AG08395 (cell line): ENCODE measurements at places on chromosomes 5 and 9.

GRCh38 chr5:103452666-103453065, 109.9 kb downstream of the NUDT12 start:
- peak; percentile 55 for DNase-seq

- no peak for DNase-seq
These were observed 10.1 kb downstream of the PLIN2 start for GRCh38 chr9:19117039-19117716.

- DNase-seq, result no peak
These were observed 50.8 kb downstream of the GSN start for GRCh38 chr9:121318631-121319382.

- DNase-seq, result no peak
These were observed 21.9 kb downstream of the PTBP3 start for GRCh38 chr9:112311497-112311896.

DNA sequence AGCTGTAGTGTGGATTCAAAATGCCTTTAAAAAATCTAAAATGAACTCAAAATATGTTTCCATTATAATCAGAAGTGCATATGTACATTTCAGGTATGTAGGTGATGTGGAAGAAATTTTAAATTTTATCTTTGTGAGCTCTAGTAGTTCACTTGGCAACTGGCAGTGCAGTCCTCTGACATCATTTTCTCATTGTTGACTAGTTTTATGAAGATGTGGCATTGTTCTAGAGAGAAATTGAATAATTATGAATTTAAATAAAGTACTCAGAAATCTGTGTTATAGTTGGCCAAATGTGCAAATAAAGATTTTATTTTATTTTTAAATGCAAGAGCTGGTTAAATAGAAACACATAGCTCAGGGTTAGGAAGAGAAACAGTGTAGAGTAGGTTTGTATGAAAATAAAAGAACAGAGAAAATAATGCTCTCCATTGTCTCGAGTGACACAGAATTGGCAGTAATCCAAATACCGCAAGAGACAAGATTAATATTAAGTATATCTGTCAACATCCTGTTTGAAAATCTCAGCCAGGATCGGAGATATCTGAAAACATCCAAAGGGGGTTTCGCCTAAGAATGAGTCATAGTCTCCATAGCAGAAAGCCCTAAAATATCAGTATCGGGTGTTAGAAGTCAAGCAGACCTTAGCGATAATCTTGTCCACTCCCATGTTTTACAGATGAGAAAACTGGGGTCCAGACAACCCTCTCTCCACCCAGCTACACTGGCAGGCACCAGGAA, 189.4 kb downstream of the CCDC192 start:
- no peak for DNase-seq

DNA sequence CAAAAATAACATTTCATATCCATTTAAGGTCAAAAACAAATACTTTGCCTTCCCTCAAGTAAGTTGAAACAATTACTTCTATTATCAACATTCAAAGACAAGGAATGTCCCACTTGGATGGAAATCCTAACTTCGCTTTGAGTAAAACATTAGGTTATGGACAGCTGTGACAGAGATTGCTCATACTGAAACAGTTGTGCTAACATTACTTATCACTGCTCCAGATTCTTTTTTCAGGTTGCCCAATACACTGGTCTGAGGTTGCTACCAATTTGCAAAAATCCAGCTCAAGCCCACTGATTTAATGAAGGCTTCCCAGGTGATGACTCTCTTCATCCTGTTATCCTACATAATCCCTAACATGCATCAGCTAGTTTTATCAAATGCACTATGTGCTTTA, 98.3 kb downstream of the UBAP2 start:
- no peak for DNase-seq

DNA sequence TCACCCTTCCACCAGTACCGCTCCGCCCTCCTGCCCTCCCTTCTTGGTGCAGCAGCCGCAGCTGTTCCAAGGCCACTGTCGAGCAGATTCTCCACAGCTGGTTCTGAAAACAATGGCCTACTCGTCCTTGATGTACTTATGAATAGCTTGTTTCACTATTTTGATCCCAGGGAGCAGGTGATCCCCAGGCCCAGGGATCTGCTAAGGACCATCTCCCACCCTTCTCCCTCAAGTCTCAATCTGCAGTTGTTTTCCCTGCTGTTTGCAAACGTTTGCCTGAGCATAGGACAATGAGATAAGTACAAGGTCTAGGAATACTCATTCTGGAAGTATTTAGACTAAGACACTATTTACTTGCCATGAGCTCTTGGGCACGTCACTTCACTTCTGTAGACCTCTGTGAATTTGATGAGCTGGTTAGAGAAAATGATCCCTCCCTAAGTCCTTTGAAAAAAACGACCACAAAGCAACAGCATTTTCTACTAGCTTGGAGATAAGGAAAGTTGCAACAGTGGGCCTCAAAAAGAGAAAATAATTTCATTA, 1.8 kb downstream of the LURAP1L start:
- DNase-seq, result peak; percentile 18

- DNase-seq, result no peak
These were observed 1.2 kb downstream of the FBXO10 start for GRCh38 chr9:37575001-37575400.

GRCh38 chr5:52864884-52865283, 77.2 kb downstream of the ITGA1 start:
- DNase-seq, result no peak

DNA sequence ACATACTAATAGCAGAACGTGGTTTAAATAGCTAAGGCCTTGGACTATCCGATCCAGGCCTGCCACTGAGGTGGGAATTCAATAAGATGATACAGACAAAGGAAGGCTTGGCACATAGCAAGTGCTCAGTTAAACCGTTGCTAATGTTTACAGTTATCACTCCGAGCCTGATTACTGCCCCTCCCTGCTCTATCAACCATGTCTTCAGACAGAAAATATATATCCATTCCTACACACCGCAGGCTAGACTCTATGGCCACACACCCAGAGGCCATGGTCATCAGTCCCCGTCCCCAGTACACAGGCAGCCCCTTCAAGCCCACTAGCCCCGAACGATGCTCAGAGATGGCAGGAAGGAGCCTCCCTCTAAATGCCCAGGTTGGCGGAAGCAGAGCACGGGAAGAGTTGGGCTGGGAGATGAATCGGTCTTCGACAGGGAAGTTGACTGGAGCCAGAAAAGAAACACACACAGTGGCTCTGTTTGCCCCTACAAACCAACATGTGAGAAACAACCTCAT, 49.7 kb upstream of the STXBP1 start:
- DNase-seq, result no peak

- no peak for DNase-seq
These were observed 25.0 kb upstream of the CCNH start for GRCh38 chr5:87437724-87438123.

DNA sequence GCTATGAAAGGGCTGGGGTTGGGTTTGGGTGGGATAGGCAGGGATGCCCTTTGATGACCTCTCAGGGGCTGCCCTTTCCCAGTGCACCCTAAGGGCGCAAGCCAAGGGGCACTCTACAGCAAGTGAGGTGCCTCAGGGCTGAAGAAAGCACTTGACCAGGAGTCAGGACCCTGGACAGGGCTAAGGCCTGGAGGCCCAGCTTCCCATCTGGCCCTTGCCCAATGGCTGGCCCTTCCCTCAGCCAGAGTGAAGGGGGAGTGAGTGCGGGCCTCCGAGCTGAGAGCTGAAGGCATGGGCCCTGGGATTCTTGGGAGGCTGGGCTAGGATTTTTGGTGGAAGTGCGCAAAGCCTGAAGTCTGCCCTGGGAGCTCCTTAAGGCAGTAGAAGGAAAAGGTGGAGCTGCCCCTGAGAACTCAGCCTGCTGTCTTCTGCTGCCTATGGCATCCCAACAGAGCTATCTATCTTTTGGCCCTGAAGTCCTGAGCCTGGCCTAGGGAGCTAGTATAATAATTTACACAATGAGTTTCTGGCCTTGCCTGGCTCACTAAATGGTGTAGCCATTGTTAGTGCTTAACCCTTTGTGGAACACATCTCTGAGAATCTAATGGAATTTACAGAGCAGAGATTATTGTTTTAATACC, 16.4 kb downstream of the JADE2 start:
- DNase-seq, result peak; percentile 32

GRCh38 chr5:64570395-64570996, 64.7 kb downstream of the RGS7BP start:
- no peak for DNase-seq

DNA sequence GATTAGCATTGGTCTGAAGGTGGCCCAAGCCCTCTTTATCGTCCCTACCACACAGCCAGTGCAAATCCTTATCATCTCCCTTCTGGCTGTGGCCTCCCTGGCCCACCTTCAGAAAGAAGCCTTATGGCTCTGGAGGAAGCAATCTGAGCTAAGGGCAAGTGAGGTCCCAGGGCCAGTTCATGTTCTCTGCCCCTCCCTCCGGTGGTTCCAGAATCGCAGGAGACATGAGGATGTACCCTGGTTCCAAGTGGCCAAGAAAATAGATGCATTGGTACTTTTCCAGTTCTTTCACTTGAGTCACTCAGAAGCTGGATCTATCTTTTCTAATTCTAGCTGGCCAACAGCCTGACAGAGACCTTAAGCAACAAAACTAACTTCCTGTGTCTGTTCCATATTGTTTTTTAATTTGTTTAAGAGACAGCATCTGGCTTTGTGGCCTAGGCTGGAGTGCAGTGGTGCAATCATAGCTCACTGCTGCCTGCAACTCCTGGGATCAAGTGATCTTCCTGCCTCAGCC, 60.7 kb downstream of the LHFPL2 start:
- DNase-seq, result no peak

DNA sequence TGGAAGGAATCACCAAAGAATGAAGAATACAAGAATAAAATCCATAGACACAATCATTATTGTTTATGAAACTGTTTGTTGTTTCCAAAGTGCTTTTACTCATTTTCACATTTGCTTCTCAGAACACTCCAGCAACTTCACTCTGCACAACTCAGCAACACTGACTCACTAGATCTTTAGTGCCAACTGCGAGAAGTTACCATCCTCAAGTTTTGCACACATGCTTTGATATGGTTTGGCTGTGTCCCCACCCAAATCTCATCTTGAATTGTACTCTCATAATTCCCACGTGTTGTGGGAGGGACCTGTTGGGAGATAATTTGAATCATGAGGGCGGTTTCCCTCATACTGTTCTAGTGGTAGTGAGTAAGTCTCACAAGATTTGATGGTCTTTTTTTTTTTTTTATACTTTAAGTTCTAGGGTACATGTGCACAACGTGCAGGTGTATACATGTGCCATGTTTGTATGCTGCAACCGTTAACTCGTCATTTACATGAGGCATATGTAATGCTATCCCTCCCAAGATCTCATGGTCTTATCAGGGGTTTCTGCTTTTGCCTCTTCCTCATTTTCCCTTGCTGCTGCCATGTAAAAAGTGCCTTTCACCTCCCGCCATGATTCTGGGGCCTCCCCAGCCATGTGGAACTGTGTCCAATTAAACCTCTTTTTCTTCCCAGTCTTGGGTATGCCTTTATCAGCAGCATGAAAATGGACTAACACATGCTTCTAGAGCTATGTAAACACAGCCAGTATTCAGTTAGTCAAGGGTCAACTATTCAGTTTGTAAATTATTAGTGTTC, 36.9 kb downstream of the CLINT1 start:
- no peak for DNase-seq

DNA sequence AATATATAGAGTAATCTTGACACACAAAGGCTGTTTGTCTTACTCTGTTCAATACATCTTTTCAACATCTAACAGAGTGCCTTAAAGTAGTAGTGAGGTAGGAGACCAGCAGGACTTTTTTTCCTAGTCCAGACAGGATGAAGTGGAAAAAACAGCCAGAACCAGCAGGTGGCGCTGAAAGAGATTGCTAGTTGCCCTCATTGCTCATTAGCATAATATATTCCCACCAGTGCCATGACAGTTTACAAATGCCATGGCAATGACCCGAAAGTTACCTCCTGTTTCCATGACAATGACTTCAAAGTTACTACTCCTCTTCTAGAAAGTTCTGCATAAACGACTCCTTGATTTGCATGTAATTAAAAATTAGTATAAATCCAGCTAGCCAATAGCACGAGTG, 387.4 kb downstream of the ACTL7B start:
- no peak for DNase-seq

DNA sequence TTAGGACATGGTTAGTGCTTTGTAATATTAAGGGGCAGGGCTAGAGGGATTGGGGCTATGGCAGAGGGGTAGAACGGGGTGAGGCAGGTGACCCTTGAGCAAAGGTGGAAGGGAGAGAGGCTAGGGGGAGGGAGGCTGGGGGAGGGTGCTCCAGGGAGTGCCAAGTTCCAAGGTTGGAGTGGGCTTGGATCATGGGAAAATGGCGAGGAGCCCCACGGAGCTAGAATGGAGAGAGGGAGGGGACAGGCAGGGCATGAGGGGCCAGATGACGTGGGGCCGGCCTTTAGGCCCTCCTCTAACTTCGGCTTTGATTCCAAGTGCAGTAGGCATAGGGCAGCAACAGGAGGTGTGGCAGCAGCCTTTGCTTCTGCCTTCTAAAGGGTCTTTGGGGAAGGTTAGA, 171.8 kb upstream of the PANK3 start:
- DNase-seq, result no peak

GRCh38 chr5:129689045-129689444, 58.8 kb upstream of the MINAR2 start:
- DNase-seq, result no peak
